ENCODE measurements at places on chromosomes 1 and 21.

GRCh38 chr1:192914092-192914491, 105.3 kb downstream of the RGS2 start:
- DNase-seq: no peak

- no peak for DNase-seq
These were observed 7.5 kb upstream of the LORICRIN start for GRCh38 chr1:153251988-153252387.

DNA sequence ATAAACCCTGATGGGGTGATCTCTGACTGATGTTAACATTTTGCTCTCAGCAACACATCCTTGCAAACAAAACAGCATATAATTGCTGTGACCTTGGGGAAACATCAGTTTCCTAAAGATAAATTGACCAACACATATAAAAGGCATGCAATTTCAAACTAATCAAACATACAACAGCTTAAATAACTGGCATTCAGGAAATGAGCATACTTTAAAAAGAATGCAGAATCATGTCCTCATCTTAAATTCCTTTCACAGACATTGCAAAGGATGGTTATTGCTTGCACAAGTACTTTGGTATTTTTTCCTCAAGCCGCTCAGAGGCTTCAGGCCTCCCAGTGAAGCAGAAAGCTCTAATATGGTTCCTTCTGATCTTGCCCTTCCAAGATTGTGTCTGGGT, 53.4 kb upstream of the RGS18 start:
- DNase-seq: no peak

GRCh38 chr1:55702064-55702463, 486.9 kb upstream of the USP24 start:
- peak; percentile 46 for DNase-seq

- DNase-seq: no peak
These were observed 381.4 kb upstream of the PROX1 start for GRCh38 chr1:213606252-213606820.

DNA sequence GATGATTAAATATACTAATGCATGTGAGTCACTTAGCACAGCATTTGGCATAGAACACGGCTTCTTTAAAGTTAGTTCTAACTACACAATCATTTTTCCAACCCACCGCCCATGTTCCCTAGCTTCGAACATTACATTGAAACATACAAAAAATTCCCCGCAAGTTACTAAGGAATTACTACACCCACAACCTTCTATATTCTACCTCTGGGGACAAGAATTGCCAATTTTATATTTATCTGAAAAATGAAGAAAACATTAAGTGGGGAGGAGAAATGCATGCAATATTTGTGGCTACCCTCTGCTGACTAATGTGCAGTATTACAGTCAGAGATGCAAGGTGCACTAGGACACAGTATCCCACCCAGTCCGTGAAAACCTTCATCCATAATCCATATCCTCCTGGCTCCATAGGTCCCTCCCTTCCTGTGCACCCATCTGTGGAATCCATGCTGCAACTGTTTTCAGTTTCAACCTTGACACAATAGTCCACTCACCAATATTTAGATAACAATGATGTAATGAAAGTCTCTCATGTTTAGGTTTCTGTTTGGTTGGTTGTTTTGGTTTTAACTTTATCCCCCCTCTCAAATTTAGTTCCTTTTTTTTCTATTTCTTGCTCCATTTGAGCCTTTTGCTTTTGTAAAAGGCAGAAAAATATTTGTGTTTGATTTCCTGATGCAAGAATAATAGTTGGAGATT, 31.6 kb downstream of the RGS5 start:
- no peak for DNase-seq

DNA sequence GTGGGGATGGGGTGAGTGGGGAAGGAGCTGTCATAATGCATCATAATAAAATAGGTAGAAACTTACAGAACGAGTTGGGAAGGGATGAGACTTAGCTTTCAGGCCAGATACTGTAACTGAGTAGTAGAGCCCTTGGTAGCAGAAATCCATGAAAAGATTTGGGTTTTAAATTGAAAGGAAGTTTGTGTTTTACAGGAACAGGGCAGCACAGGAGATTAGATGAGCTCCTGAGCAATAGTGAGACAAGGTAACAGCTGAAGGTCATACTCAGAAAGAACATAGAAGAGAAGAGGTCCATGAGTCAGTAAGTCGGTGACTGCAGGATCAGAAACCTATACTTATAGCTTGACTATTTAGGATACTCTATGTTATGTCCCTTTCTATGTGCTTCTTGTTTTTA, 7.3 kb downstream of the MAP10 start:
- DNase-seq: no peak

DNA sequence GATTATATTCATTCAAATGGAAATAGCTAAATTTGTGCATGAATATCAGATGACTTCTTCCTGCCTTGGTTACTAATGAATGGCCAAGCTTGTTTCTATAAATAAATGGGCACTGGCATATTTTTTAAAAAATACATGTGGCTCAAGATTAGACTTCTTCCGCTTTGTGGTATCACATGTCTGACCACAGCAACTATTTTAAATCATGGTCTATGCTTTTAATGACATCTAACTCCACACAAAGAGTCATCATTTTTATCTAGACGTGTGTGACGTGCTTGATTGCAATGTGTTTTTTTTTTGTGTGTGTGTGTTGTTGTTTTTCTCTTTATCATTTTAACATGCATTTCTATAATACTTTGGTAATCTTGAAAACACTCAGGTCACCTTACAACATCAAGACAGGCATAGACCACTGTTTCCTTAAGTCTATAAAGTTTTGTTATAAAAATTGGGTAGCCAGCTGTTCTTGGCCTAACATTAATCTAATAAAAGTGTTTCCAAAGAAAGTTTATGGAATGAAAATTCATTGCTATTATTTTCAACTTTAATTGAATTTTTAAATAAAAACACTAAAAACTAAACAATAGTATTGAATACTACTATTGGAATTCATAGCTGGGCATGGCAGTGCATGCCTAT, 29.5 kb downstream of the RGS1 start:
- DNase-seq: no peak

DNA sequence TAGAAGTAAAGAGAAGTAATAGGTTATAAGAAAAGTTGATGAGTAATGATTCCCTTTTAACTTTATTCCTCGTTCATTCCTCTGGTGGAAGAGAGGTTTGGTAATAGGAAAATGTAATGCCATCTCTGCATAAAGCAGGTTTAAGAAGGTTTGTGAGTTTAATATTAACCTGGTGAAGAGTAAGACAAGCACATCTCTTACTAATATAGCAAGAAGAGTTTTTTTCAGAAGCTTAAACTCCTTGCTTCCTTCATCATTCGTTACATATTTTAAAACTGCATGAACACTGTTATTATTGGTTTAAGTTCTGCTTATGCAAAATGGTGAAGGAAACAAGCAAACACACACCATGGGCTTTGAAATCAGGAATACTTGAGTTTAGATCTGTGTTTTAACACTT, 9.2 kb upstream of the PLA2G4A start:
- no peak for DNase-seq

DNA sequence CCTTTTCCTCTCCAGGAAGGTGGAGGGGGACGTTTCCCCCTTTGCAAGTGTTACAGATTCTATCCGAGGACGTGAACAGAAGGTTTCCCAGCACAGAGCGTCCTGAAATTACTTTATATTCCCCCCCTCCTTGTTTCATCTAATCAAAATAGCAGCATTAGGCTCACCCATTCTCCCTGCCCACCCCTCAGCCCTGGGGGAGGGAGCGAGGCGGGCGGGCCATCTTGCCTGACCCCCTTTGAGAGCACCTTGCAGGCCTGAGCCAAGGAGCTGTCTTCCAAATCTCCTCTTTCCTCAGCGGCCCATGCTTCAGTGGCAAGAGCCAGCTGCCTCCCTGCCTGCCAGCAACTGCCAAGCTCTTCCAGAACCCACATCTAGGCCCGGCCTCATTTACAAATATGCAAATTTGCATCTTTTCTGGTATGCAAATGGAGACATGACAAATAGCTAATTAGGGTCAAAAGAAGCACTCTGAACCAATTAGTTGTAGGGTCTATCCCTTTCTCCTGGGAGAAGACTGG, 69.1 kb upstream of the POU3F1 start:
- DNase-seq: no peak

- no peak for DNase-seq
These were observed 6.8 kb upstream of the LAPTM5 start for GRCh38 chr1:30764396-30764795.

- DNase-seq: no peak
These were observed 37.9 kb downstream of the WNT4 start for GRCh38 chr1:22104865-22105437.

- no peak for DNase-seq
These were observed 58.5 kb downstream of the ATF6 start for GRCh38 chr1:161824618-161825017.

GRCh38 chr1:233582439-233582838, 31.5 kb upstream of the KCNK1 start:
- DNase-seq: peak; percentile 19

DNA sequence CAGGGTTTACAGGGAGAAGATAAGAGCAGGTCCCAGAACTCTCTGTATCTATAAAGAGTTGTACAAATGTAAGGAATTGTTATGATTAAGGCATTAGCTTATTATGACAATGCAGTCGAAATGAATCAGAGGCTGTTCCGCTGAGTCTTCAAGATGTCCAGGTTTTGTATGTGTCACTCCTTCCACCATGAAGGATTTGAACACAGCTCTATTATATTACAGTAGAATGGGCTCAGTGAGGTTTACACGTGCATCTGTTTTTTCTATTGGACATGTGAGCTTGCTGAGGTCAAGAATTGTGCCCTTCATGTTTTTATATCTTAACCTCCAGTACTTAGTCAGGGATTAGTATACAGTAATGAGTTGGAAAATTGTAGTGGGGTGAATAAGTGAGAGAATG, 86.3 kb downstream of the MPZL1 start:
- DNase-seq: no peak

DNA sequence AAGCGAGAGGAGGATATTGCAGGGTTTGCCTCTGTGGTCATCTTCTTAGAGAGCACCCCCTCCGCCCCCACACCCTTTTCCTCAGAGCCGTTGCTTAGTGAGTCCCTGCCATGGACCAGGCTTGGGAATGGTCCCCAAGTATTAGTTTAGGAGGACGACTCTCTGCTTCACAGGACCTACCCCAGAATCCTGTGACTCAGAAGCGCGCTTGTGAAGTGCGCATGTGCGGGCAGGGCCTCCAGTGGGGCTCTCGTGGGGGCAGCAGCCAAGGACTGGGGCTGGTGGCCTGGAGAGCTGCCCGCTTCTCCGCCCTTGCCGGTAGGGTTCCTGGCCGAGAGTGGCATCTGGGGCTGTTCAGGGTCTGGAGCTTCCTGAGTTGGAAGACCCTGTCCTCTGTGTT, 37.3 kb upstream of the HMGN1 start:
- DNase-seq: no peak

DNA sequence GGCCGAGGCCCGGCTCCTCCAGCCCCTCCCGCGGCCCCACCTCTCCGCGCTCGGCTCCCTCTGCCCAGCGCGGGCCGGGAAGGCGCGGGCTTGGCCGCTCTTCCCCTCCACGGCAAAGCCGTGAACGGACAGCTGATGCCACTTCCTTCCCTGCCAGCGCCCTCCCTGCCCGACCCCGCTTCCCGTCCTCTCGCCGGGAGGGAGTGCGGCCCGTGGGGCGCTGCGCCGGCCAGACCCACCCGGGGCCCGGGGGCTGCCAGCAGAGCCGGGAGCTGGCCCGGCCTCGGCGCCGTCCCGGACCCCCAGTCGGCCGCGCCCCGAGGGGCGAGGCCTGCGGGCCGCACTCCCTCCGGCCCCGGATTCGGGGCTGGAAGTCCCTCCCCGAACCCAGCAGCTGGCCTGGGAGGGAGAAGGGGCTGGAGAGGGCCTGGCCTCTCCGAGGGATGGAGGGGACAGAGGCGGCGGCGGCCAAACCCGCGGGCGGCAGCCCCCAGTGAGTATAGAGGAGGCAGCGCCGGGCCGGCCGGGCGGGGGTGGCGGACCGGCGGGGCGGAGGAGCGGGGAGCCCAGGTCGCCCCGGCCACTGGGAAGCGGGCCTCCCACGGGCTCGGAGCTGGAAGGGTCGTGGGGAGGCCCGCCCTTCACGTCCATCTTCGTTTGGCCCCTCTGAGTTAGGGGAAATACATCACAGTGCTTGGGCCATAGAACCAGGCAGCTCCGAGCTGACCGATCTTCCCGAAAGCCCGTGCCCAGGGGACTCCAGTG, at the start of gene KIAA1614:
Gene KIAA1614 (plus strand): TSS at position 97 of the 765 bp plus-strand sequence. CDS start 347 bp downstream, at position 444.
- DNase-seq: peak; percentile 32

DNA sequence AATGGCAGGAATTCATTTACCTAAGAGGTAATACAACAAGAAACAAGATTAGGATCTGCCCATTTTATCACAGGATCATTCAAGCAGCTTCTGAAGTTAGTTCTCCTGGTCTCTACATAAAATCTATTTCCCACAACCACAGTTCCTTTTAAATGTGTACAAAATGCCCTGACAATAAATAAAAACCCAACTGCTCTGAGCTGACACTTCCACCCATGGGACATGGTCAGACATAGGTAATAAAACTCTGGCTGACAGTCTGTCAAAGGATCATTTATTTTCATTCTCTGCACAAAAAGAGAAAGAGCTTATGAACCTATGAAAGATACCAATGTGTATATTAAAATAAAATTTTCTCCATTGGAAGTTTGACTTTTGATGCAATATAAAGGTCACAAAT, 145.4 kb upstream of the PALMD start:
- DNase-seq: no peak

- no peak for DNase-seq
These were observed 774 bp upstream of the ANGPTL7 start for GRCh38 chr1:11188381-11188780.

GRCh38 chr1:94821636-94822305, 1.6 kb downstream of the SLC44A3 start:
- peak; percentile 89 for DNase-seq

GRCh38 chr1:66520655-66521054, 13.3 kb upstream of the SGIP1 start:
- DNase-seq: no peak

GRCh38 chr1:64356636-64357256, 113.2 kb upstream of the CACHD1 start:
- no peak for DNase-seq

All from NCI-H2171 treated with DMSO at 0.1 percent for 48 hours (cell line).